ENCODE measurements at places on chromosomes 7 and 10. TPM values are rescaled to one million over a fixed set of nuclear protein-coding genes. Genes with fewer than 3 reads are reported as not detected.

GRCh38 chr7:140229101-140229525, 52.3 kb upstream of the KDM7A start:
- no peak for DNase-seq

Gene NSMCE4A
- 44.0 TPM for total RNA-seq

Gene OR2A42
- not detected for total RNA-seq

GRCh38 chr10:92813979-92814378, 34.3 kb upstream of the EXOC6 start:
- no peak for DNase-seq

DNA sequence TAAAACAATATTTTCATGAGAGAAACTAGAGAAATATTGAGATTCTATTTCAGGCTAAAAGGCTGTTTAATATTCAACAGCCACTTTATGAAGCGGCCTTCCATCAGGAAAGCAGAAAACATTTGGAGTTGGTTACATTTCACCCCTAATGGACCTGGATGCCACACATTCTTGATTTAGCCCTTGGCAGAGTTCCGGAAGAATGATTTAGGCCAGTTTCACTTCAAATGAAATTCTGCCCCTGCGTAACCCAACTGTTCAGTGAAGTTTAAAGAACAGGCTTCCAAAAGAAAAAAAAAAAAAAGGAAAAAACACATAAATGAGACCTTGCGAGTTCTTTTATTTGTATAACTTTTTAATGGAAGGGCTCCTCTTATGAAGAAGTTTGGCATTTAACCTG, 239.2 kb upstream of the AKR1E2 start:
- DNase-seq = no peak

Gene SH2D4B
- not detected for total RNA-seq

DNA sequence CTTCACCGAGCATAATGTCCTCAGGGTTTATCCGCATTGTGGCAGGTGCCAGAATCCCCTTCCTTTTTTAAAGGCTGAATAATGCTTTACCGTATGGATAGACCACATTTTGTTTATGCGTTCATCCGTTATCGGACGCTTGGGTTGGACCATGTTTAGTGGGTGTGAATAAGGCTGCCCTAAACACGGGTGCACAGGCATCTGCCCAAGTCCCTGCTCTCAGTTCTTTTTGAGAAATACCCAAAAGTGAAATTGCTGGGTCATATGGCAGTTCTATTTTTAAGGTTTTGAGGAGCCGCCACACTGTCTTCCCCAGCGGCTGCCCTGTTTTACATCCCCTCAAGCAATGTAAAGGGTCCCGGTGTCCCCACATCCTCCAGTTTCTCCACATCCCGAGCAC, 121.6 kb downstream of the DYNC2I1 start:
- no peak for DNase-seq

Gene PLAC9
- 0.79 TPM for total RNA-seq

GRCh38 chr7:152759949-152760853, 649 bp downstream of the ACTR3B start:
- DNase-seq = no peak

DNA sequence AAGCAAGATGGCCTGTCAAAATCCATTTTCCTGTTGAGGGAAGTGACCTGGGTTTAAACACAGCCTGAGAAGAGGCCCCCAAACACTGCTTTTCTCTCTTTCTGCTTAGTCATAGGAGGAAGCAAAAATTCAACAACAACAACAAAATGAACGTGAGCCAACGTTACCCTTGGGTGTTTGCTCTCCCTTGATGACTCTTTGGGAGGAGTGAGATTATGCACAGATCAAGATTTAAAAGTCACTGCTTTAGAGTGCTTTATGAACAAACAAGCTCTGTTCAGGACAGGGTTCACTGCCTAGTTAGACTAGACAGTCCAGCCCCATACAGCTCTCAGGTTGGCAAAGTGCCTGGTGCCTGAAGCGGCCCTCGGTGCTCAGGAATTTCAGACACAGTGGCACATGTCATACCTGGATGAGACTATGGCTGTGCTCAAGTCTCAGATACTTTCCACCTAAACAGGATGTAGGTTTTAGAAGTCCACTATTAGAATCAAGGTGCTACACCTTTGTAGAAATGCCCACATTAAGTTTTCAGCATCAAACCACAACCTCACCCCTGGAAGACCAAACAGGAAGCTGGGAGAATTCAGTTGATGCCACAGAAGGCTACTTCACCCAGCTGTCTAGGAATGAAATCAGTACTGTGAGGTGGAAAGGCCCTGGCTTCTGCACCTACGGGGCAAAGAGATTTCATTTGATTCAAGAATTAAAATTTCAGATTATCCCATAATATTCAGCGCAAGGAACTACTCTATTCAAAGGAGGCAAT, 38.7 kb downstream of the DENND11 start:
- DNase-seq = no peak

DNA sequence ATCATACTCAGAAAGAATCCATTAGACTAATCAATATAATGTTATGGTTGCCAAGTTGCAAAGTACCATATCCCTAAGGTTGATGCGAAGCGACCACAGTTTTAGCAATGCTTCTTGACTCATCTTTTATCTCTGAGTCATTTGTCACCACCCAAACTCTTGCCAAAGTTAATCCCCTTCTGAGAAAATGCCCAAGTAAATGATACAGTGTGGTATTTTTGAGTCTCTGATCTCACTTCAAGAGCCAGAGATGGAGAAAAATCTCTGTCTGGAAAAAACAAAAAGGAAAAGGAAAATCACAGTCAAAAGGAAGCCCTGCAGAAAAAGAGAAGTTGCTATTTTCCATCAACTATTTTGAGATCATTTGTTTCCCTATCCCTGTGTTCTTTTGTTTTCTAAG, 26.7 kb upstream of the OTUD1 start:
- DNase-seq = no peak

Gene TMEM176B
- total RNA-seq = 382 TPM

- DNase-seq = no peak
These were observed 406.9 kb upstream of the PRKCQ start for GRCh38 chr10:6986927-6987326.

DNA sequence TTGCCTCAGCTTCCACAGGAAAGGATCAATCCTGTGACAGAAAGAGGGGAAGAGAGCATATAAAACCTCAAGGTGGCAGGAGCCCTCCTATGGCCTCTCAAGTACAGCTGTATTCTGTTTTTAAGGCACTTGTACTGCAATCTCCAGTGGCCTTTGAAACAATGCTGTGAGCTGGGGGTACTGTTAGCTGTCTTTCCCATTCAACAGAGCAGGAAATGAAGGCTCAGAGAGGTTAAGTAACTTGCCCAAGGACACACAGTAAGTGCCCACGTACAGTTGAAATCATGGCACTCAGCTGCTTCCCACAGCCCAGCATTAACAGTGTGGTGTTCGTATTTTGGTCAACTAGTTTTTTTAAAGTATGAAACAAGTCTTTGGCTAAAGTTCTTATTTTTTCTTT, 34.0 kb downstream of the DUSP5 start:
- no peak for DNase-seq

- no peak for DNase-seq
These were observed 6.8 kb downstream of the CUZD1 start for GRCh38 chr10:122838880-122839279.

DNA sequence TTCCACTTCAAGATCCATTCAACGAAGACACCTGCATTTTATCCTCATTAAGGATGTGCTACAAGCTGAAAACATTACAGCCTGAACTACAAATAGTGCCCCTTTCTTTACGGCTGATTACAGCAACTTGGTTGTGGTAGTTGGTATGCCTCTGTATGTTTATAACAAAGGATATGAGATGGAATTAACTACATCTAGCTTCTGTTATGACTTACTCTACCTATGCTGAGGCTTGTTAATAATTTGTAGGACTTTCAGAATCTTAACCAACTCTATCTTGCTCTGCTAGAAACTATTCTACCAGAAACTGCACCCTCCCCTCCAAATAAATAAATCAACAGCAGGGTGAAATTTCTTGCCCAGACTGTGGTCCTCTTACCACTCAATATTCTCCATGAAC, 448.1 kb downstream of the GRM8 start:
- DNase-seq = no peak

GRCh38 chr7:24191362-24191761, 92.6 kb upstream of the NPY start:
- no peak for DNase-seq

DNA sequence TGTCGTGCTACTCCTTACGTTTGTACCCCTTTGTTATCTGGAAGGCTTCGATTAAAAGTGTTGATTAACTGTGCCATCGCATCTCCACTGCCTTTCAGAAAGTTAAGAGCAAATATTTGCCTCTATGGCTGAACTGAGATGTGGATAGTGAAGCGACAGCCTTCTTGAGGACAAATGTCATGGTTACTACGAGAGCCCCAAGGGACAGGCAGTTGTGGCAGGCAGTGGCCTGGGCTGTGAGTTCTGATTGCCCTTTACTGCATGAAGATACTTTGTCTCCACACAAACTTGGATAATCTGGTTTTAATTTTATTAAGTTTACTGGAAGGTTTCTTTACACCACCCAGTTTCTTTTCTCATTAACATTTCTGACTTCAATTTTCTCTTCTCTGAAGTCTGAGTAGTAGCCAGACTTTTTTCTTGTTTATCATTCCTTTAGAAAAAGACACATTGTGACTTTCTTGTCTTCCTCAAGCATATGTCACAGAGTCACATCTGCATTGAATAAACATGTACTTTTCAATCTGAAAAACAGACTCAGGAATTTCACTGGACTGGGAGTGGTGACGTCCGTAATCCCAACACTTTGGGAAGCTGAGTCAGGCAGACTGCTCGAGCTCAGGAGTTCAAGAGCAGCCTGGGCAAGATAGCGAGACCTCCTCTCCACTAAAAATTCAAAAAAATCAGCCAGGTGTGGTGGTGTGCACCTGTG, 1.5 kb downstream of the TAS2R41 start:
- no peak for DNase-seq

Gene CALML5
- total RNA-seq = not detected

- no peak for DNase-seq
These were observed 366.2 kb downstream of the WDR11 start for GRCh38 chr10:121217331-121217730.

Gene BET1
- total RNA-seq = 12.7 TPM

Gene KCNIP2
- 2.0 TPM for total RNA-seq

GRCh38 chr10:24826009-24826408, 102.3 kb upstream of the ARHGAP21 start:
- DNase-seq = no peak

DNA sequence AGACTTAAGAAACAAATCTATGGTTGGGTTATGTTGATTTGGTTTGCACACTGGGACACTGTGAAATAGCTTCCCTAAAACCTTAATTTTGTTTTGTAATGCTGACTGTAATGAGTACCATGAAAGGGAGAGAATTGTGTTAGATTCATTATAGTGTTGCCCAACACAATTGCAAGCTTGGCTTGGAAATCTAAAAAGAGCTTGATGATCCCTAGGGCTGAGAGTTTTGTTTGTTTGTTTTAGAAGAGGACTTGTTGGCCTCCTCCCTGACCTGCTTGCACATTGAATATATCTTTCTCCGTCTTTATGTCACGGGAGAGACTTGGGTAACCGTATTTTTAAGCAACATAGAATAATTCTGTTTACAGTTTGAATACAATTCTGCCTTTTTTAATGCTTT, 410.1 kb downstream of the ARL4A start:
- DNase-seq = no peak

Gene SLC18A3
- not detected for total RNA-seq

GRCh38 chr10:16788125-16788524, 29.1 kb downstream of the RSU1 start:
- no peak for DNase-seq

Measured in liver (tissue), 10 donors.